ENCODE measurements at places on chromosomes 2 and 18. TPM values are rescaled to one million over a fixed set of nuclear protein-coding genes. Genes with fewer than 3 reads are reported as not detected.

The GNLY gene
- total RNA-seq: 1.7 TPM

The PJVK gene
- 1.0 TPM for total RNA-seq

DNA sequence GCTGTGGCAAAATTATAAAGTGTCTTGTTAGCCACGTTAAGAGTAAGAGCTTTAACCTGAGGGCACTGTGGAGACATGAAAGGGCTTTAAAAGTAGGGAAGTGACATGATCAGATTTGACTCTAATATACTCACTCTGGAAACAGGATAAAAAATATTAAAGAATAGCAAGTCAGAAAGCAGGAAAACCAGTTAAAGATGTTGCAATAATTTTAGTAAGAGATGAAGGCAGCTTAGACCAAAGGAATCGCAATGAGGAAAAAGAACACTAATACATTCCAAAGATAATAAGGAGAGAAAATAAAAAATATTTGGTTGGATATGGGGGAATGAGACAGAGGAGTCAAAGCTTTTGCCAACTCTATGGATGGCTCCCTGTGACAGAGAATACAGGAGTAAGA, 183.8 kb downstream of the DYM start:
- no peak for DNase-seq

GRCh38 chr2:213098612-213099011, 52.8 kb downstream of the IKZF2 start:
- peak; percentile 48 for DNase-seq

DNA sequence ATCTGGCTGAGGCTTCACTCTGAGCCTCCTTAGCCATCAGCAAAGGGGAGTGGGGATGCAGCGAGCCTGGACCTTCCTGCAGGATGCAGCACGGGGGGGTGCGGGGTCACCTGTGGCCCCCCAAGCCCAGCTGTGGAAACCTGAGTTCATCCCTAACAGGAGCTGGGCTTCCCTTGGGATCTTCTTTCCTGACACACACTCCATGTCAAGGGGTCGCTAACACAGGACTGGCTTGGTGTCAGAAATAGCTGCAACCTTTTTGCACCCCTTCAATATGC, 174.7 kb downstream of the RTP5 start:
- DNase-seq: no peak

DNA sequence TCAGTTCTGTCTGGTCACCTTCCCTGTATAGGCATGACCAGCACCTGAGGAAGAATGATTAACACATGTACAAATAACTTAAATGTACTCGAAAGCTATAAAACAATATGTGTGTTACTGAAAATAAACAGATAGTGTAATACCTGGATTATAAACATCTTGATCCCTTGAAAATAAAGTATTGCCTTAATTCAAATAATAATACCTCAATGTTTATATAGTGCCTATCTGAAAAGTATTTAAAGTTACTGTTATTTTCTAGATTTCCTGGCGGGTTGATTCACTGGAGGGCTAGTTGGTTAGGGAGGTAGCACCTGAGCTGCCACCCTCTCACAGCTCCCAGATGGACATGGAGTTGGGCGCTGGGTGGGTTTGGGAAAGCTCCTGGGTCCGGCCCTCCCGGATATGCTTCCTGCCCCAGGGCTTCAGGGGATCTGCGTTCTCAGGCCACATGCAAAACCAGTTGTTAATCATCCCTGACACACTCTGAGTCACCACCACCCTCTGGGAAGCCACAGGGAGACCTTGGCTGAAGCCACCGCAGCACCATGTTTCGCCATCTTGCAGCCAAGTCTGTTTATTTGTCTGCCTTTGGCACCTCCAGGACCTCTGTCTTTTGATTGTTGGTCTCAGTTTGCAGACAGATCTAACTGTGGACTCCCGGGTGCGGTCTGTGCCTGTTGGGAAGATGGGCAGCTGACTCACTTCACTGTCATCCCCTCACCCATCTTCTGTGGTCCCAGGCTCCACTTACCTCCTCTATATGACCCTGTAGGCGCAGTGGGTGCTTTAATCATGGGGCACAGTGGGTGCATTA, 35.3 kb downstream of the RAB31 start:
- DNase-seq: no peak

The BOLL gene
- total RNA-seq: not detected

- peak; percentile 48 for DNase-seq
These were observed 175.7 kb upstream of the TANK start for GRCh38 chr2:160984426-160985077.

DNA sequence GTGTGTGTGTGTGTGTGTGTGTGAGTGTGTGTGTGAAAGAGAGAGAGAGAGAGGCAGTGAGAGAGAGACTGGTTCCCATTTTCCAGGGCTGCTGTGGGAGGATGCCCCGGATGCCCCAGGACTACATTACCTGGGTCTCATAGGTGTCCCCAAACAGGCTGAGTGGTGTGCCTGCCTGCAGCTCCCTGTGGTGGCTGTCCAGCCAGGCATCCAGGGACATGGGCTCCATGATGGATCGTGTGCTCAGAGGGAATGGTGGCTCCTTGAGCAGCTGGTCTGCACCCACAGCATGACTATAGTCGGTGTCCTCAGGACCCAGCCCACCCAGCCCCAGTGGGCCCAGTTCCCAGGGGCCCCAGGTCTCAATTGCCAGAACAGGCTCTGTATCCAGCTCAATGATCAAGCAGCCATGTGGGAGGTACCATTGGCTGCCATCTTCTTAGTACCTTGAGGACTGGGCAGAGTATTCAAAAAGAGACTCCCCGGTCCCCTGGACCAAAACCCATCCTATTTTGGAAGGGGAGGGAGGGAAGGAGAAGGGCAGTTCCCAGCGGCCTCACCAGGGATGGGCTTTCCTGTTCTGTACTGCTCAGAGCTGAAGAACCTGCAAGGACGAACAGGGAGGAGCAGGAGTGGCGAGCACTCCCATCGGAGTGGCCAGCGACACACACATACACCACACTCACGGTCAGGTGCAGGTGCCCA, 5.8 kb upstream of the OXER1 start:
- DNase-seq: no peak

DNA sequence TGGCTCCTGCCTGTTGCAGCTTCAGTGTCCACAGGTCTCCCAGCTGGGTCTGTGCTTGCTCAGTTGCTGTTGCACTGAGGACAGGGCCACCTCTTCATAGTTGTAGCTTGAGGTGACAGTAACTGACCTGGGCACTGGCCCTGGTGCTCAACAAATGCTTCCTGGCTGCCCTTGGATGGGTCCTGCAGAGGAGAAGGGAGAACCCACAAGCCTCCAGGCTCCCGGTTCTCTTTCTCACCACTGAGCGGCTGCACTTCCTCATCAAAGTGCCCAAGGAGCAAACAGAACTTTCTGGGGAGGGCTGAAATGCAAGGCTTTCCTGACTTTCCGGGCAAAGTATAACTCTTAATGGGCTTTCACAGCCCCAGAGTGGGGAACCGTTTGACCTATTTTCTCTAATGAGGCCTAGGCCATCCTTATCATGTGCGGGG, 38.7 kb downstream of the LCT start:
- DNase-seq: no peak

DNA sequence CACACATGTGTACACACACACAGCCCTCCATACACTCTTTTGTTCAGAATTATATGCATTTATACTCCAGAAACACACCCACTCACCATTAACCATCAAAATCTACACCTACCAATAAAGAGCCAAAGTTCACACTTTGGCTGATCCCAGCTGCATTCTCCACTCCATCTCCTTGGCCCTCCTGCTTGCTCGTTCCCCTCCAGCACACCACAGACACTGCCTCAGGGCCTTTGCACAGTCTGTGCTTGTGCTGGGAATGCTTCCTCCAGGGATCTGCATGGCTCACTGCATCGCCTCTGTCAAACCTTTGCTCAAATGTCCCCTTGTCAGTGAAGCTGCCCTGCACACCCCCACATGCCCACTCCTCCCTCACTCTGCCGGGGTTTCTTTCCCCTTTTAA, 46.0 kb downstream of the POMC start:
- DNase-seq: no peak

GRCh38 chr2:112046231-112046630, 8.8 kb upstream of the TMEM87B start:
- no peak for DNase-seq

DNA sequence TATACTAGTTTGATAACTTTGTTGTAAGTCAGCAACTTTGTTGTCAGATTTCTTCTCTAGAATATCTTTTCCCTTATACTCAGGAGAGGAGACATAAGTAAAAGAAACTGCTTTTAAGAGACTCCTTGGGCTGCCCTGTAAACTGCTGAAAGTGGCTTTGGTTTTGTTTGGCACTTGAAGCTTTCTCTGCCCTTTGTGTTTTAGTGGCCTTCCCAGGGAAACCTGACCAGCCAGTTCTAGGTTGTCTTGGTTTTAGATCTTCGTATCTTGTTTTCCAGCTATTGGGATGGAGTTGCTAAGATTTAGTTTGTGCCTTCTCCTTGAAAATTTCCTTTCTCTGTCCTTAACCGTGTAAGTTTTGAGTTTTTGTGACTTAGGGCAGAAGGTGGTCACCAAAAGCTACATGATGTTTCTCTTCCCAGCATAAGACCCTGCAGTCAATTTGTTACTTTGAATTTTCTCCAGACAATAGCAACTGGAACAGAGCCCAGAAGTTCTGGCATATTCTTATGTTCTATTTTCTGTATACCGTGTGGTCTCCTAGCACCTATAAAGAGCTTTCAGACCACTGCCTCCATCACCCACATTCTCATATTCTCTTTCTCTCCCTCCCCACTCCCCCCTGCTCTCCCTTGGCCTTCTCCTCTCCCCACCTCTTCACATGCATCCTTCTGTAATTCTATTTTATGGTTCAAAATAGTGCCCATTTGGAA, 81.1 kb downstream of the BOLA3 start:
- no peak for DNase-seq

The FBXO15 gene
- not detected for total RNA-seq

DNA sequence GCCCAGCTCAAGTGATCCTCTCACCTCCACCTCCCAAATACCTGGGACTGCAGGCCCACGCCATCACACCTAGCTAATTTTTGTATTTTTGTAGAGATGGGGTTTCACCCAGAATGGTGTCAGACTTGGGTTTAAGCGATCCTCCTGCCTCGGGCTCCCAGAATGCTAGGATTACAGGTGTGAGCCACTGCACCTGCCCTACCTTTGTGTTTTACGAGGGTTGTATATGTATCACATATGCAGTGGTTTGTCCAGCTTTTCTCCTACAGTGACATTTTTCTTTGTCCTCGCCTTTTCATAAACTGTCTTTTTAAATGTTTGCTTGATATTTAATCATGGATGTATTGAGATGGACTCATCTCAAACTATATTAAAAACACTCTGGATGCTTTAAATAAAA, 38.5 kb downstream of the AGAP1 start:
- no peak for DNase-seq

GRCh38 chr2:58862244-58862643, 621.1 kb upstream of the FANCL start:
- DNase-seq: no peak

The UPP2 gene
- not detected for total RNA-seq
